NCI-H2029 (cell line): ENCODE measurements at places on chromosomes 13 and 19.

DNA sequence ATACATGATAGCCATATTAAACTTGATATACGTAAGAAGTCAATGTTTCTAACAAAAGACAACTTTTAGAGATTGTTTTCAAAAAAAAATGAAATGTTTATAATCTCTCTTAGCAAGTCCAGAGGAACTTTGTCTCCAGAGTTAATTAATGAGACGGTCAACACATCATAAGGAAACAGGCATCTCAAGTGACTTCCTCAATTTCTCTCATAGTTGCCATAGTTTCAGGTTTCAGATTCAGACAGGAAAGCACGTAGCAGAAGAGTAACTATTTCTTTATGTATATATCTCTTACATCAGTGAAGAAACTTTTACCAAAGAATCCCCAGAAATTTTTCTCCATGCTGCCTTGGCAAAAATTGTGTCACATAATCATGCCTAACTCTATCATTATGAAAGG lies 159.6 kb upstream of the ATXN8OS start:
- DNase-seq: no peak

DNA sequence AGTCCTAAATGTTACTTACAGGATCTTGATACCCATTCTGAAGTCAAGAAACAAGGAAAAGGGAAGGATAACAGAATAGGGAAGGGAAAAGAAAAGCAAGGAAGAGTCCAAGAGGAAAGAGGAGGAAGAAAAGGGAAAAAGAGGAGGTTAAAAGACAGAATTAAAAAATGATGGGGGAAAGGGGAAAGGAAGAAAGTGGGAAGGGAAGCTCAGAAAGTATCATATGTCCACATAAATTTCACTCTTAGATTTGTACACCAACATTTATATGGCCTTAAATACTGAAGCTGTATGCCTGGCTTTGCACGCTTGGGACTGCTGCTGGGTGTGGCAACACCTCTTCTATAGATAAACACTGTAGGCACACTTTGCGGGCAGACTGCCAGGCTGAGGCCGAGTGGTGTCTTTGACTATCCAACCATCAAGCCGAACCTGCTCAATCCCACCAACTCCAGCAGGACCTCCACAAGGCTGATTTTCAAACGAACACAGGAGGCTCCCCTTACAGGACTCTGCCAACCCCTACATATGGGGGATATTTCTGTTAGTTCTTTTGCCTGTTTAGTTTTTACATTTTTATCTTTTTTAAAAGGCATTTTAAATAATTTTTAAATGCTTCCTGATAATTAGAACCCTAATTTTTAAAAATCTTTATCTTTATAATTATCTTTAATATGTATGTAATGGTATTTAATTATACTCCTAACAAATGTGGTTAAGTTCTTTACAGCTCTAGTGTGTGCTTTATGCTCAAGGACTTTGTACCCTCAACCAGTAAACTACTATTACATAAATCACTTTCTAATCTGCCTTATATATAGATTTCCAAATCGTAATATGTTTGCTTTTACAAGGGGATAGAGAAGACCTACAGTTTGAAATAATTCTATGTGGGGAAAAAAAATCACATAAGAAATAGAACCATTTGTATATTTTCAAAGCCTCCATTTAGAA lies 154.2 kb downstream of the DIAPH3 start:
- DNase-seq: peak; percentile 72

DNA sequence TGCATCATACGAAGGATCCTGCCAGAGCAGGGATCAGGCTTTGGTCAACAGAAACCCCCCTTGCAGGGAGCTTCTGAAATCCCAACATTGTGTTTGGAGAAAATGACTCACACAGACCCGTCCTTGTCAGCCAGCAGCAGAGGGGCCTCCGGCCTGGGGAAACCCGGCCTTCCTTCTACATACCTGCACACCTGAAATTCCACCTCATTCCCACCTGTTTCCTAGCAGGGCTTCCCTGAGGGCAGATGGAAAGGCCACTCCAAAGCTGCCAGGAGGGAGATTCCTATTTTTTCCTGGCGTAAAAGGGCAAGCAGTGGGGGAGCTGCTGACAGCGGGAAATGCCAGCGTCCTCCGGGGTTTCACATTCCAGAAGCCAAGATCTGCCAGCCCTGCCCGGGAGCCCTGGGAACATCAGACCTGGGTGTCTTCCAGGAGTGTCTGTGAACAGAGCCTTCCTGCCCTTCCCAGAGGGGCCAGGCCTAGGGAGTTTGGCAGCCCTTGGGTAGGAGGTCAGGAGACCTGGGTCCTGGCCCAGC lies 3.0 kb upstream of the IGFL1 start:
- no peak for DNase-seq

- no peak for DNase-seq
Measured at GRCh38 chr13:64397701-64398100, 2832.4 kb downstream of the PCDH9 start.

DNA sequence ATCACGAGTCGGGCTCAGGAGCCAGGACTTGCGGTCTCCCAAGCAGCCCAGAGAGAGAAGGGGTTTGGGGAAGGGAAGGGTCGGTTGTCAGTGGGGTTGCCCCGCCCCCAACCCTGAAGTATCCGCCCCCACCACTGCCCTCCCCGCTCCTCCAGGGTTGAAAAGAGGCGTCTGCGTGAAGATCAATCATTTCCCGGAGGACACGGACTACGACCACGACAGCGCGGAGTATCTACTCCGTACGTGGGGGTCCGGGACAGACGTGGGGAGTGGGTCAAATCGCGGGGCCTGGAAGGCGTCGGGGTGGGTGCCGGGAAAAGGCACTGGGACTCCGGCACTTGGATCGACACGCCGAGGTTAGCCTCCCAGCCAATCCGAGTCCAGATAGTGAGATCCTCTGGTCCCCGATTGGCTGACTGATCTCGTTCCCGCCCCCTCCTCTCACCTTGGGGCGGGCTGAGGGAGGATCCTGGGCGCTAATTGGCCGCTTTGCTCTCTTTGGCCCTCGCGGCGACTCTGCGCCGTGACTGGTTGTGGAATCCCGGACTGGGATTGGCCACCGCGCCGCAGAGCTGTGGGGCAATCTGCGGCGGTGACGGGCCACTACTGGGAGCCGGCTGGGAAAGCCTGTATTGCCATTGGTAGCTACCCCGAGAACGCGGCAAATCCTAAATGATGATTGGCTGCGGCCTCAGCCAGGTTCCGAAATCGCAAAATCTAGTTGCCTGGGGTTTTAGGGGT lies 13.3 kb upstream of the CACNG6 start:
- DNase-seq: no peak

DNA sequence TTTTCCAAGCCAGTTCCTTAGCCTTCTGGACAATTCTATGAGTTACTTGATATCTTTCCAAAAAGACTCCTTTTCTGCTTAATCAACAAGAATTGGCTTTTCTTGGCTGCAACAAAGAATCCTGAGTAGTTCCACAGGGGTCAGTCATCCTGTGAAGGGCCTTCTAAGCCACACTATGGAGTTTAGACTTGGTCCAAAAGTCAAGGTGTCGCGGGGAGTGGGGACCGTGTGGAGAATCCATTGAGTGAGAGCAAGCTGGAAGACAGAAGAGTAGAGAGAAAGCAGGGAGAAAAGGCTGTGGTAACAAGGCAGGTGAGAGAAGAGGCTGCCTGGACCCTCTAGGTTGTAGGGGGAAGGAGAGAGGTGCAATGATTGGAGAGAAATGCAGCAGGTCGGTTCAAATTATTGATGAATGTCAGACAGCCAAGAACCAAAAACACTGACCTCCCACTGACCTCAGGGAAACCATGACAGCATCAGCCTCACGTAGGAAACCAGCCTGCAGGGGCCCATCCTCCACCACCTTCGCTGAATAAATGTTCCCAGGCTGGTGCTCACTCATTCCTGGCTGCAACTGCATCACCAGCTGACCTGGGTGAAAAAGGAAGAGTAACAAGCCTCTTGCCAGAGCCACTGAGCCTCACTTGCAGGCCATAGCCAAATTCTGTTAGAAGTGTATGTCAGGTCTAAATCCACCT lies 7.1 kb upstream of the IFT88 start:
- no peak for DNase-seq

GRCh38 chr19:6969490-6969889 lies 51.7 kb downstream of the MBD3L2B start:
- no peak for DNase-seq

DNA sequence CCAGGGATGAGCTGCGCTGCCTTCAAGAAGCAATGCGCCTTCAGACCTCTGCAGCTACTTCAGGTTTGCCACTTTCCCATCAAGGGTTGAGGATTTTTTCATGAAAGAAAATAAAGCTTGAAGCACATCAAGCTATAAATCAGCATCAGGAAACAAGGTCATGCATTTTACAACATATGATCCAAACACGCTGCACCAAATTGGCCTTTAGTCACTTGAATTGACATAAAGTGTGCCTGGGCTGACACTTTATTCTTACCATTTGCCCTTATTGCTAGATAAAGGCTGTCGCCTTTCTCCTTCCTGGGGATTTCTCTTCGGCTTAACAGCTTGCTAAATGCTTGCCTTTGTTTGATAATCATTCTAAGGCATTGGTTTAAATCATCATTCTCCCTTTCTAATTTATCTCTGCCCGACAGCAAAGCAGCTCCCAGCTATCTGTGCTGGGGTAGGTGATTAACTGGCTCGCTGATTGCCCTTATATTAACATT lies 87.7 kb downstream of the LHFPL6 start:
- no peak for DNase-seq

DNA sequence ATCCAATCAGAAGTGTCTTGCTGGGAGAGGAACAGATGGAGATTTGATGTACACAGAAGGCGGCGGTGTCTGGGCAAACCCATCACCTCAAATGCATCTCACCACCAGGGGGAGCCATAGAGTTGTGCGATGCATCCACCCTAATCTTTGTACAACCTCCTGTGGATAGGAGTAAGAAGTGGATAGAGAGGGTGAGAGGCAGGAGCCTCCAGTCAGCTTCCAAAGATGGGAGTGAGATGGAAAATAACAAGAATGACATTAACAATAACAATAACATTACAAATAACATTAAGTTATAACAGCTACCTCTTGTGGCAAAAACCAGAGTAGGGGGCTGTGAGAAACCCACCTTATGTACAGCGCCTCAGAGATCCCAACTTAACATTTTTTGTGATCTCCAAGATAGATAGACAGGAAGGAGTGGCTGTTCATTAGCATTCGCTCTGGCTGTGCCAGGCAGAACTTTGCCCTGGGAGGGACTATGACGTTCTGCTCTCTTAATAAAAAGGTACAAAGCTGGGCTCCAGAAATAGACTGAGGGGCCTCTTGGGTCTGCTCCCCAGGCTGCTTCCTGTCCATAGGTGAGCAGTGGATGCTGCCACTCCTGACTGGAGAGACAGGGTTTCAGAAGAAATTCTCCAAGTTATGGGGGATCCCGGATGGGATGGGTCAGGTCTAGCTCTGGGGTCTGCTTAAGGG lies 5.2 kb upstream of the CEACAM18 start:
- peak; percentile 39 for DNase-seq

DNA sequence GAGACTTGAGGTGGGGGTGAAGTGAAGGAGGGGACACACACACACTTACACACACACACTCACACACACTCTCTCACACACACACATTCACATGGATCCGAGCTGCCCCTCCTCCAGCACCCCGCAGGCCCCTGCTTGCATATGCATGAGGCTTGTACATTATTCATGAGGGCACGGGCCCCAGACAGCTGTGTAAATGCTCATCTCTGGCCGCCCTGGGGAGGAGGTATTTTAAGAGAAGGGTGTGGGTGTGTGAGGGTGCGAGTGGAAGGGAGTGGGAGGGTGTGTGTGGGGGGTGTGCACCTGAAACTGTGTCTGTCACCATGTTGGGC lies 2.4 kb downstream of the NCAN start:
- DNase-seq: no peak

DNA sequence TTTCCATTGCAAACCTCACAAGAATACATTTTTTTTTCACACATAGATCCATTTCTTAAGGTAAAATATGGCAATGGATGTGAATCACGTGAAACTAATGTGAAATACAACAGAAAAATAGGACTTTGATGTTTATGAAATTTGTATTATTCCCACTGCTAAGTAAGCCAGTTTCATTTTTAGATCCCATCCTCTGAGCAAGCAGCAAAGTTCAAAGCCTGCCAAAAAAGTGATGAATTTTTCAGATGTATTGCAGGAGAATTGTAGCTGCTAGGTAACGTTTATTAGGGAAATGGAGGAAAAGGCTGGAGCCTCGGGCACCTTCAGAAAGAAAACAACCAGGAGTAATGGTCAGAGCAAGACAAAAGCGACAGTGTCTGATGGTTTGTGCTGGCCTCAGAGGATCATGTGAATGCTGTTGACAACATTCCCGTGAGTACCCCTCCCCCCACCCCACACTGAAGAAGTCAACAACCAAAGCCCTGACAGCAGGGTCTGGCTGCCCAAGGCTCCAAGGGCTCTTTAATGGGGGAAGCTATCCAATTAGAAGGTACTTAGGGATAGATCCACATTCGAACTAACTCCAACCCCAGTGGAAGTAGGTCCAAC lies 95.5 kb downstream of the OXGR1 start:
- DNase-seq: no peak

- DNase-seq: no peak
Measured at GRCh38 chr19:47430041-47430802, 10.9 kb upstream of the MEIS3 start.

DNA sequence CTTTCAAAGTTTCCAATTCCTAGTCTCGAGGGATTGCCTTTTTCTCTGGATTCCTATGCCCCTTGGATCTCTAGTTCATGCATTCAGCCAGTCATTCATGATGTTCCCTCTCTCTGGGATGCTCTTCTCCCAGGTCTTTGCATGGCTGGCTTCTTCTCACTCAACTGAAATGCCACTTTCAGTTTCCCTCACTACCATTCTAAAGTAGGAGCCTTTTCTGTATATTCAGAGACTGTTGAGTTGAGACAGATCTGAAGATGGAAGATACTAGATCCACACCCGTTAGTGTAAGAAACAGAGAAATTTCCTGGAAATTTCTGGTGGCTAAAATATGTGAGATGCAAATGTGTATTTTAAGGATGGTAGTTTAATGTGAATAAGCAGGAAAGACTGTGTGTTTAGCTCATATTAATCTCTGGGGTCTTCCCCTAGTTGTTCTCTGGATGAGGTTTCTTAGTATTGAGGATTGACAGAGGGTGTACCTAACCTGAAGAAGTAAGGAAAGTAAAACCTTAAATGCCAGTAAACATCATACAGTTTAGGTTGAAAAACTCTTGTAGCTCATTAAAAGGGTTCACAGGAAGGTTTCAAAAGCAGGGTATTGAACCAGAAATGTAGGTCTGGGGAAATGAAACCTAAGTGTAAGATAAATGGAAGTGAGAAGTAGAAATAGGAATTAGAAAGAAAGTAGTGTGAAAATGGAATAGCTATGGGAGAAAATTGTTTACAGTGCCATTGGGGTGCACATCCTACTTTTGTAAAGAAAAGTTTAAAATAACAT lies 331.3 kb downstream of the NDFIP2 start:
- no peak for DNase-seq

- no peak for DNase-seq
Measured at GRCh38 chr13:44116562-44117332, 237.0 kb downstream of the LACC1 start.
